ENCODE measurements at places on chromosomes 16 and 17.
A peak's percentile ranks its signal among the peaks of the same experiment; 100 is the strongest.

DNA sequence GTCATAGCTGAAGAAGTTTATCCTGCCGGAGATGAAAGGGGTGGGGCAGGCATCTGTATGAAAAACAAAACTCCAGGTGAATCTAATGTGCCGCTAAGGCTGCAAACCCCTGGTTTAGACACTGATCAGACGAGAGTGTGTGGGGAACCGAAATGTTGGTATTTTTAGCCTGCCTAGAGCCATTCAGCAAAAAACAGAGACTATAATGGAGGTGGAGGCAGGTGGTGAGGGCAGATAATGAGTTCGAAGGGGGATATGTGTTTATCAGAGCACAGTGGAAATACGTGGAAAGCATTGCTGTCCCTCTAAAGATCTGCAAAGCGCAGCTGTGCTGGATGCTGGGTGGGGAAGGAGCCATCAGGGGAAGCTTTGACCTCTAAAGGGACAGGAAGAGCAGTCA, 127.5 kb upstream of the WSCD1 start:
- no peak for DNase-seq

DNA sequence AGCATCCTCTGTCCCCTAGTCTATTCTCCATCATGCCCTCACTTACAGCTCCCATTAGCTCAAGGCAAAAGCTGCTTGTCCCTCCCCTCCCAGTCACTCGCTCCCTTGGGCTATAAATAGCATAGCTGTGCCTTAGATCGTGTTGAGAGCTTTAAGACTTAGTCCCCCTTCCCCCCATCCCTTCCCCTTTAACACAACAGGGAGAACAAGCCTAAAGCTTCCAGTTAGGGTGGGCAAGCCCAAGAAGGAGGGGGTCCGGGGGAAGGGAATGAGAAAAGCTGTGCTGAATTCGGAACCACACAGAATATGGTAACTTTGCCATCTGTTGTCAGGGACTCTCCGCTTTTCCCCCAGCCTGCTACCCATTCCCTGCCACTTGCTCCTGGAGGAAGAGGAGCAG, 4.9 kb upstream of the HIGD1B start:
- no peak for DNase-seq

- DNase-seq, result peak; percentile 46
Measured at GRCh38 chr16:68079626-68080344, 5.4 kb upstream of the NFATC3 start.

GRCh38 chr16:2689968-2690801, 7.9 kb downstream of the KCTD5 start:
- no peak for DNase-seq

DNA sequence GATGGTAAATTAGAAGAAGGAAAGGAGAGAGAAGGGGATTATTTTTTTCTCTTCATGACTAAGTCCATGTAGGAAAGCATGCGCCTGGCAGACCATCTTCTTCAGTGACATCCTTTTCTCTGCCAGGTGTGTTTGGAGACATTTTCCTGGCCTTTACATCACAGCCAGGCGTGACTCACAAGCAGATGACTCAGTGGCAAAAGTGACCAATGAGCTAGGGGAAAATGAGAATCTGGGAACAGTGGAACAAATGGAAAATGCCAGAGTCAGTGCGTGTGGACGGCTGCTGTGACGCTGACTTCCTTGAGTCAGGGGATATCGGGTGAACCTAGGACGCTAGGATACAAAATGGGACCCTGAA, 9.4 kb downstream of the KIAA0513 start:
- no peak for DNase-seq

GRCh38 chr17:51850201-51850600, 308.3 kb downstream of the CA10 start:
- DNase-seq, result no peak

- DNase-seq, result no peak
Measured at GRCh38 chr17:57259817-57260216, 3.5 kb downstream of the MSI2 start.

- no peak for DNase-seq
Measured at GRCh38 chr16:57741660-57742191, 6.2 kb downstream of the KATNB1 start.

DNA sequence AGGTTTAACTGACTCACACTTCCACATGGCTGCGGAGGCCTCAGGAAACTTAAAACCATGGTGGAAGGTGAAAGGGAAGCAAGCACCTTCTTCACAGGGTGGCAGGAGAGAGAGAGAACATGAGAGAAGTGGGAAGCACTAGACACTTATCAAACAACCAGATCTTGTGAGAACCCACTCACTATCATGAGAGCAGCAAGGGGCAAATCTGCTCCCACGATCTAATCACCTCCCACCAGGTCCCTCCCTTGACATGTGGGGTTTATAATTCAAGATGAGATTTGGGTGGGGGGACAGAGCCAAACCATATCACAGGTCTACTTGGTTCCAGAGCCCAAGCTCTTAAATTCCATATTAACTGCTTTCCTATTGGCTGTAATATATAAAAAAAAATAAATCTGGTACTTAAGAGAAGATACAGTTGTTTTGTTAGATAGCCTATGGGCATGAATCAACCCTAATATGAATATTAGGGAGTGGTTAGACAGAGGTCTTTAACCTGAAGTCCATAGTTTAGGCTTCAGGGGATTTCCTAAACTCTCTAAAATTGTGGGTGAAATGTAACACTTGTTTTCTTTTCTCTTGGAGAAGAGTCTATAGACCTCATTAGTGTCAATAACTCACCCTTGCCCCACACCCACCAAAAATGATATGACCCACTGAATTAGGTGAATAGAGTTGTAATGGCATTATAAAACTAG, 56.7 kb downstream of the SKAP1 start:
- no peak for DNase-seq

- DNase-seq, result no peak
Measured at GRCh38 chr17:50289991-50290702, 15.9 kb downstream of the TMEM92 start.

DNA sequence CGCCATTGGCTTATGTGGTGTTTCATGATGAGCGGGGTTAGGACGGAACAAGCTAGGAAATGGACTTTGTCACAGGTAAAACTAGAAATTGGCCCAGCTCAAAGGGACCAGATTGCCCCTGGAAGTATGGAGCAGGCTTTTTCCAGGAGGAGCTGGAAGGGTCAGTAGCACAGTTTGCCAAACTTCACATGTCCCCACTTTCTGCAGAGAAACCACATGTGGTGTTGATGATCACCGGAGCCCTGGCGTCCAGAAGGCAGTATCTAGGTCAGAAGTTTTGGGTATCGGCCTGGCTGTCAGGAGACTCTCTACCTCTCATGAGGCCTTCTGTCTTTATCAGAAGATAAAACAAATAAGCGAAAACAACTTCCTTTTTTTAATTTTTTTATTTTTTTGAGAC, 248.5 kb downstream of the SOX9 start:
- DNase-seq, result no peak

DNA sequence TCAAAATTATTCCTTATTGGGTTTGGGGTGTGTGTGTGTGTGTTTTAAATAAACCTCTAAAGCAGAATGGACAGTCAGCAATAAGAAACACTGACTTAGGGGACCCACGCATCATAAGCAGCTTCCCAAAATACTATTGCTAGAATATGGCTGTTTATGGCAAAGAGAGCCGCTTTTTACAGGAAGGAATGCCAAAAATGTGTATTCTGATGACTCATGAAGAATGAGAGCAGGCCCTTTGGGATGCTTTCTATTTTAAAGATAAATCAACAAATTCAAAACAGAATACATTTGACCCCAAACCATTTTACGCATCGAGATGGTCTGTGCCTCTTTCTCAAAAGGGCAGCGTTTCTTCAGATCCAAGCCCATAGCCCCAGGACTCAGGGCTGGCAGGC, 37.5 kb downstream of the ARHGAP17 start:
- no peak for DNase-seq

DNA sequence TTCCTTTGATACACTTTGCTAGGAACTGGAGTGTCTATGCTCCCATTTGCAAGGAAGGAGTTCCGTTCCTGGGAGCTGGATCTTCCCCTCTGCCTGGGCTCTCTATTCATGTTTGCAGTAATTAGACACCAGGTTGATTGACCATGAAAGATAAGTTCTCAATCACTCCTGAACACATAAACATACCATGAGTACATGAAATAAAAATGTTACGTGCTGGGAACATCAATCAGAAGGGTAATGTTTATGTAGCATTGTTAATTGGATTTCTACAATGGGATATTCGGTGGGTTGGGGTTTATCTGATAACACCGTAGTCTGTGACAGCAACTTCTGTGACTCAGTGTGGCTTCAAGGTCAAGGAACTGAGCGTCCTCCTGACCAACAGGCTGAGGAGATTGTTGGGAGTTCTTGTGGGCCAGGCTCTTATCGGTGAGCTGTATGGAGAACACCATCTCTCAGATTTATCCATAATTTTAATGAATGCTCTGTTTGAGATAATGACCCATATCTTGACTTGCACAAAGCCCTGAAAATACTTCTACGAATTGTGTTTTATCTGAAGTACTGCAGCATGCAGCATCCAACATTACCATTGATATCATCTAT, 136.4 kb downstream of the NPIPB5 start:
- no peak for DNase-seq

DNA sequence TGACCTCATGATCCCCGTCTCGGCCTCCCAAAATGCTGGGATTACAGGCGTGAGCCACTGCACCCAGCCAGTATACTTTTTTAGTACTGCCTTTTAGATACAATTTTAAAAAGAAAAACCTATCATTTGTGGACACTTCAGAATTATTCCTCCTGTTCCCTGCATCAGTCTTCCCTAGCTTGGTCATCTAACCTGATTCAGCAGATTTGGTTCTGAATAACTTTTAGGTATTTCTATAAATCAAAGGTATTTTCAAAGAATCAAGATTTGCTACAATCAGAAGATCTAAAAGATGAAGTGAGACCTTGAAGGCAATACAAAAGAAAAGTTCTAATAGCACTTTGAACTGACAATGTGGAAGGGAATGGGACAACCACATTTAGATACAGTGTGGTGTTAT, 30.0 kb downstream of the MBTD1 start:
- no peak for DNase-seq

DNA sequence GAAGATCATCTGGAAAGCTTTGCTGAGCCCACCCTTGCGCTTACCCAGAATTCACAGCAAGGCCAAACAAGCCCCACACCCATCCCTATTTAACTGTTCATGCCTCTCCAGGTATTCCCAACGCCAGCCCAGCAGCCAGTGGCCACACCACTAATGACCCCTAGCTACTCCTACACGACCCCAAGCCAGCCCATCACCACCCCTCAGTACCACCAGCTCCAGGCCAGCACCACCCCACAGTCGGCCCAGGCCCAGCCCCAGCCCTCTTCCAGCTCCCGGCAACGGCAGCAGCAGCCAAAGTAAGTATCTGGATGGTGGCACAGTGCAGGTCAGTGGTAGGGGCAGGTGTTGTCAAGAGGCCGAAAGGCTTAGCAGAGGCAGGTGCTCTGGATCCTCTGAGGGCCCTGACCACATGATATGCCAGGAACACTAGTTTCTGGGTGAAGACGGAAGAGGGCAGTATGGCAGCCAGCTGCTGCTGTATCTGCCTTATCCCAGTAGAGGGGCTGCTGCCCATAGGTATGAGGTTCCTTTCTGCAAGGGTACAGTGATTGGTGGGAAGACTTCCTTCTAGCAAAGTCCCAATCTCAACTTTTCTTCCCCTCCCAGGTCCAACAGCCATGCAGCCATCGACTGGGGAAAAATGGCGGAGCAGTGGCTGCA, 10.7 kb downstream of the PROCA1 start:
- no peak for DNase-seq

GRCh38 chr17:65942592-65942991, 249.3 kb downstream of the CEP112 start:
- DNase-seq, result no peak

- no peak for DNase-seq
Measured at GRCh38 chr16:61309386-61309785, 726.9 kb downstream of the CDH8 start.

GRCh38 chr17:65175952-65176351, 38.8 kb downstream of the RGS9 start:
- DNase-seq, result no peak

- DNase-seq, result no peak
Measured at GRCh38 chr16:1550069-1550468, 16.6 kb downstream of the TMEM204 start.

DNA sequence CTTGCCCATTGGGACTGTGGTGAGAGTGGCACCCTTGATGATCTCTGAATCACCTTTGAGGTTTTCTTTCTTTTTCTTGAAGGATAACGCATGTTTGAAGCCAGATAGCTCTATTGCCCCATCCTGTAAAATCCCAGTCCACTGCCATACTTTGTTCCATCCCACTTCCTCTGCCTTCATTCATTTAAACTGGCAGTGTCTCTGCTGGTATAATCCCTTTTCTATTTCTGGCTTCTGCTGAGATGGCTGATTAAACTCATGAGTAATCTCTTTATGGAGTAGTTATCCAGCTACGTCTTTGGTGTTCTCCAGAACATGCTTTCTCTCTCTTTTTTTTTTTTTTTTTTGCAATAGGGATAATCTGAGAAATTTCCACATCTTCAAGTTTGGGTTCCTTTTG, 656.5 kb upstream of the SALL1 start:
- no peak for DNase-seq
